ENCODE measurements at places on chromosomes 2 and 18.
A peak's percentile ranks its signal among the peaks of the same experiment; 100 is the strongest.

DNA sequence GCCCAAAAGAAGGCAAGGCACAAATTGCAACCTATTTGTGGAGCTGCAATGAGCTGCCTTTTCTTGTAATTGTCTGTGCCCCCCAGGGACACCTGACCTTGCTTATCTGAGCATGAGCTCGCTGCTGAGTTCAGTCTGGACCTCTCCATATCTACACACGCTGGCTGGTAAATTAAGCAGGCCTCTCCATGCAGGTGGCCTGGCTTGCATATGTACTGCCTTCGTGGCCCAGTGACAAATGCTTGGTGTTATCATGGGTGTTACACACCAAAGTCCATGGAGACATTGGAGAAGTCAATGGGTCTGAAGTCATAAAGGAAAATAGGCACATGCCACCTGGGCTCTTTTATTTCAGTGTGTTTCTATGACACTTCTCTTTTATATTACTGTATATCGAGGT, 121.2 kb downstream of the IRS1 start:
- DNase-seq: no peak

DNA sequence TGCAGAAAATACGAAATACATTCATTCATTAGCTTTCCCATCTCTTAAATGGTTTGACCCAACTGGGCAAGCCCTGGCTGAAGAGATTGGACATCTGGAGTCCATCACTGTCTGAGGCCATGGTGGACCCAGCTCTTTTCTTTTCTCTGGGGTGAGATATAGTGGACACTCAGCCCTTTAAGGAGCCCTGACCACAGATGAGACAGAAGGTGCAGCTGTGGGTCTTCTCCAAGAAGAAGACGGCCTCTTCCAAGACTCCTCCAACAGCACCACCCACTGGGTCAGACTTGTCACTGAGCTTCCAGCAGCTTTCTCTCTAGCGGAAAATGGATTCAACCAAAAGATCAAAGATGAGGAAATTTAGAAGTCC, 27.2 kb downstream of the TWIST2 start:
- DNase-seq: no peak

DNA sequence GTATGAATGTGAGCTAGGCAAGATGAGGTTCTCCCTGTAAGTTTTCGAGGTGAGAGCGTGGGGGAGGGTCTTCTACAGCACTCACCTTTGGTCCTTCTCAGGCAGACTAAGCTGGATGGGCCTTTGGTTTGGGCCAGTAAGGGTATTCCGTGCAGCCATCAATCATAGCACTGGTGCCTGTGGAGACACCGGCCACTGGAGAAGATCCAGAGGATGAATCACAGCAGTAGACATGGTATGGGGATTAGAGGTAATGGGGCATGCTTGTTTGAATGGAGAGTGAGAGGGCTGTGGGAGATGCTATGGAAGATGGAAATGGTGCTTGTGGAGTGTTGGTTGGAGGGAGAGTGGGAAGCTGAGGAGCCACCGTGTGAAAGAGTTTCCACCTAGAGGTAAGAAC, 16.1 kb downstream of the MAPRE3 start:
- peak; percentile 53 for DNase-seq

DNA sequence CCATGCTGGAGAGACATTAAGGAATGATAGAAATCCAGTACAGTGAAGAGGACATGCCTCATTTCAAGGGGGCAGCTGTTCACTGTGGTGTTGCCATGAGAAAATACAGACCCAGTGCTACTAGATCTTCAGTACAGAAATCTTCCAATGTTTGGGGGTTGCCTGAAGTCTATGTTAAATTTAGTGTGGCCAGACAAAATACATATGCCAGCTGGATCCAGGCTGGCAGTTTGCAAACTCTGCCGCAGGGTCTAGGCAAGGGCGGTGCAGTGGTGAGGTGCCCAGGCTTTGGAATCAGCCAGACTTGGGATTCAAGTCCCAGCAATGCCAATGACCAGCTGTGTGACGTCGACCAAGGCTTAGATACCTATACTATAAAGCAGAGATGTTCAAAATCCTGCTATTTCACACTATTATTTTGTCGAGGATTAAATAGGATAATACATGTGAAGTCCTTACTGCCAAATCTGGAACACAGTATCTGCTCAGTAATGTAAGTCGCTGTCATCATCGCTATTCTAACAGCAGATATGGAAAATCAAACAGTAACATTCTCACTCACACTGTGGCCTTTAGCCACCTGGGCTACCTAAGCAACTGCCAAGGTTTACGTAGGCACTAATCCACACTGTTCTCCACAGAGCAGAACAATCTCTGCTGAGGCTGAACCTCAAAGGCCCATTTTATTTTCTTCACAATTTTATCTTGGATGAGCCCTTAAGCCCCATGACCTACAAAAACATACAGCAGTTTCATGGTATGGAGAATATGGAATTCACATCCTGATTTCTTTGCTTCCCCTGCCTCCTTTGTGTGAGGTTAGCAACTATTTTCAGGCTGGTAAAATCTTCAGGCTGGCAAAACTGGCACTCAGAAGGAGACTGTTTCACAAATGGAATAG, 5.9 kb upstream of the TMSB10 start:
- no peak for DNase-seq

- DNase-seq: no peak
Observed at GRCh38 chr2:150675807-150676206, 188.3 kb upstream of the RND3 start.

DNA sequence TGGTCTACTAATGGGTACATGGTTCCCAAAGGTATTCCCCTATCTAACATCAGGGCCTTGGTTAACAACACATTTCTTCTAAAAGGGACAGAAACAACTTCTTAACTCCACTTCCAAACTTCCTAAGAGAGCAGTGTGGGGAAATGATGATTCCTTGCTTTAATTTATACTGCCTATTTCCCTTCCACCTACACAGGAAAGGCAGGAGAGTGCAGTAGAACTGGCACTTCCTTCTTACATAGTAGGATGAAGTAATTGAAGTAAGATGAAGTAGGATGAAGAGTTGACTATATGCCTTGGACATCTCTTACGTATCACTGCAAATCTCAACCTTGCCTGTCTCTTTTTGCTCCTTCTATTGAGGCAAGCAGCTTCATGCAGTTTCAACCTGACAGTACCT, 54.7 kb downstream of the CD28 start:
- no peak for DNase-seq

DNA sequence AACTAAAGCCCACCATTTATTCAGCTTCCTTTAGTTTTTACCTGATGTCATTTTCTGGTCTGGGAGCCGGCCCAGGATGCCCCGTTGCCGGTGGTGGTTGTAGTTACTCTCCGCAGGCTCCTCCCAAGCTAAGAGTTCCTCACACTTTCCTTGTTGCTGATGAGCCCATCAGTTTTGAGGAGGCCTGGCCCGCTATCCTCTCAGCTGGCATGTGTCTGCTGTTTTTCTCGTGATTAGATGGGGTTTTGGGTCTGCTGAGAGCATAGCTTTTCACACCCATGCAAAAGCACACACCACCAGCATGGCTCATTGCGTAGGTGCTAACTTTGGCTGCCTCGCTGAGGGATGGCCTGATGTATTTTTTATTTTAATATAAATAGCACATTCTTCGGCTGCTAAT, 72.1 kb downstream of the PSMG2 start:
- DNase-seq: no peak

Measured in fibroblast of upper back skin (primary cell).